ENCODE measurements at places on chromosomes 5 and 9.

GRCh38 chr9:33690143-33690933 is 105.0 kb upstream of the PRSS3 start:
- DNase-seq: no peak

- no peak for DNase-seq
These were observed 7.3 kb downstream of the DAPK1 start for GRCh38 chr9:87504938-87505337.

DNA sequence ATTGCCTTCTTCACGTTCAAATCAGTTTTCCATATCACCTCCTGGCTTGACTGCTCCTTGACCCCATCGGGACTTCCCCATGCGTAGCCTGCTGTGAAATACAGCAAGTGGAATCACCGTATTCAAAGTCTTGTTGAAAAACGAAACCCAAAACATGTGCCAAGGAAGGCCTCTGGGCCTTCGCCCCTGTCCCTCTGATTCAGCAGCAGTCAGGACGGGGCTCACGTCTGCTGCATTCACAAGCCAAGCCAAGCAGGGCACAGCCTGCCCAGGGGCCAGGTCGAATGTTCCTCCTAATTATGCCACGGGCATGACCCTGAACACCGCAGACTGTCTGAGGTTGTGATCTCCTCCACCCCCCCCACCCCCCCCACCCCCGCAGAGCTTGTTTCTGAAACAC is 960 bp upstream of the CTNND2 start:
- DNase-seq: no peak

GRCh38 chr9:35000535-35001284 is 11.2 kb downstream of the DNAJB5 start:
- no peak for DNase-seq

- no peak for DNase-seq
These were observed 131.8 kb upstream of the FBN2 start for GRCh38 chr5:128669803-128670202.

DNA sequence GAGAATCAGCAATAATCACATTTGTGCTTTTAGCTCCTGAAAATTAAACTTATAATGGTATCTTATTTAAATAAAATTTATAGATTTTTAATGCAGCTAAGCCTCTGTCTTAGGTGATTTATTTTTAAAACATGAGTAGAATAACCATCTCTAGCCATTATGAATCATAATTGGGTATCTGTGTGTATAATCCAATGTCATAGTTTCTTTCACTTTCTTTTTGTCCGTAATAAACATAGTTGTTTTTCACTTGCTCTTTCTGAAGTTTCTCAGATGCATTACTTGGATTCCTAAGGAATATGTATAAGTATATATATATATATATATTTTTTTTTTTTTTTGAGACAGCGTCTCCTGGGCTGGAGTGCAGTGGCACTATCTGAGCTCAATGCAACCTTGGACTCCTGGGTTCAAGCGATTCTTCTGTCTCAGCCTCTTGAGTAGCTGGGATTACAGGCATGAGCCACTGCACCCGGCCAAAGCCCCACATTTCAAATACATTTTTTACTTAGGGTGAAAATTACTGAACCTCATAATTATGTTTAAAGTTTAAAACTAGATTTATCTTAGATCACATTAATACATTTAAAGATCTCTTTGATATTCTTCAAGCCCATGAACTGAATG is 377.1 kb downstream of the PRDM9 start:
- DNase-seq: no peak

DNA sequence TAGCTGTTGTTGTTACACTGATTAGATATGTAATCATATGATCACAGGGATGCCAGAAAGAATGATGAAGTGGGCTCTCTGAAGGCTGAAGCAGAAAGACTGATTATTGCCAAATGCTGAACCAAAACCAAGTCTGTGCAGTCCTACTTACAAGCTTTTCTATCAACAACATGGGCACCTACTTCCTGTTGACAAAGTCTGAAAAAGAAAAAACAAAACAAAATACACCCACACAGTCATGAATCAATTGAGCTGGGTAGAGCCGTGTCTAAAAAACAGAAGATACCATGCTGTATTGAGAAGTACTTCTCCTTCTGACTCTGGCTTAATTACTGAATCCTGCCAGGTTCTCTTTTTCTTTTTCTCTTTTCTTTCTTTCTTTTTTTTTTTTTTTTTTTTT is 363.4 kb downstream of the RAB3C start:
- DNase-seq: no peak

Data from stimulated activated CD4-positive, alpha-beta T cell treated with anti-CD3 and anti-CD28 coated beads, Interleukin-1b, Interleukin-23, amount 100 ng/mL, for 48 hours (primary cell).